Activated CD8-positive, alpha-beta memory T cell treated with anti-CD3 and anti-CD28 coated beads for 48 hours (primary cell): ENCODE measurements at places on chromosomes 11 and 22.
A peak's percentile ranks its signal among the peaks of the same experiment; 100 is the strongest.

- DNase-seq = no peak
Measured at GRCh38 chr22:48947636-48948035, 880.0 kb downstream of the BRD1 start.

DNA sequence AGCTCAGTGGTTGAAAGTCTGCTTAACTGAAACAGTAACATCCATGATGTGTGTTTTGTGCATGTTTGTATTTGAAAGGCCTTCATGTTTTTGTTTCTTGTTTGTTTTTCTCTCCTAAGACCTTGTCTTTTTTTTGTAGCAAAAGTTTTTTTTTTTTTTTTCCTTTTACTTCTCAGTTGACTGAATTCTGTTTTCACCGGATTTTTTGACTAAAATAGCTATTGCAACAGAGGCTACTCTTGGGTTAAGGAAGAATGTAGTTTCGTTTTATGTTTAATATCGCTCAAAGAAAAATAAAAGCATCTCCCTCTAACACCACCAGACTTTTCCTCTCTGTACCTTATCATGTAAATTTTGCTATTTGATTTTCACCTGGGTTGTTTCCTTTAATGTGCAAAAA, 15.1 kb downstream of the APOL6 start:
- DNase-seq = no peak

GRCh38 chr11:57057561-57057960, 68.8 kb downstream of the OR5AK2 start:
- no peak for DNase-seq

- DNase-seq = no peak
Measured at GRCh38 chr11:84924154-84924692, 702.9 kb downstream of the DLG2 start.

- DNase-seq = no peak
Measured at GRCh38 chr11:46413760-46414465, 22.3 kb upstream of the CHRM4 start.

DNA sequence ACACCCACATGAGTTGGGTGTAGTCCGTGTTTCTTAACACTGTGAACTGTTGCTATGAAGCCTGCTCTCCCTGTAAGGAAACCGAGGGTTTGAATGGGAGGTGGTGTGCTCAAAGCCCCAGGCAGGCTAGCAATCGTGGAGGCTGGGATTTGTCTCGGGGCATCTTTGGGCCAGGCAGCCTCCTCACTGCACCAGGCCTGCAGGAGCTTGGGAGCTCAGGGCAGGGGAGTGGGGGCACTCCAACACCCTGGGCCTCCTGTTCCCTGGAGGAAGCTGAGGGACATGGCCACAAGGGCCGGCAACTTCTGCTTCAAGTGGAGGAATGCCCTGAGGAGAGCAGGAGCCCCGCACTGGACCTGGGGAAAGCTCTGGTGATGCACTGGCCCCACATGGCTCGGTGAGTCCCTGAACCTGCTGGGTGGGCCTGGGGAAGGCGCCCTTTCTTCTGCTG, 164.7 kb upstream of the B3GAT1 start:
- no peak for DNase-seq

GRCh38 chr11:58654908-58655296, 32.4 kb downstream of the CNTF start:
- DNase-seq = no peak

DNA sequence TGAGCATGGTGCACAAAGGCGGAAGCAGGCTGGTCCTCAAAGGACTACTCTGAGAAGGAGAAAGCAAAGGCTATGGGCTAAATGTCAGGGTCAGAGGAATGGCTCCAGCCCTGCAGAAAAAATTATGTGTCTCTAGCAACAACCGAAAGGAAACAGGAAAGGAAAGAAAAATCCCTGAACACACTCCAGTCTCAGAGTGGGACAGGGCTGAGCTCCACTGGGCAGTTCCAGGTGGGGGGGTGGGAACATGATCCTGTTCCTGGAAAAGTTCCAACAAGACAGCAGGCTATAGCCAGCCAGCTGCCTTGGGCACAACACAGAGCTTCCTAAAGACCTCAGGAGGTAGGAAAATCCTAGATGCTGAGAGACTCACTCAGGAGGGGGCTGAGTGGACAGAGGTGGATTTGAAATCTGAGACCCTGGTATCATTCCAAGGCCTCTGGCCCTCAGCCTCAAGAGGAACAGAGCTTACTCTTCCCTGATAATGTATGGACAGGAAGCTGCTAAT, 1088.2 kb downstream of the TBC1D22A start:
- no peak for DNase-seq

- peak; percentile 63 for DNase-seq
Measured at GRCh38 chr11:47766509-47767227, 473 bp downstream of the FNBP4 start.

GRCh38 chr11:94558468-94558867, 8.7 kb upstream of the PIWIL4 start:
- DNase-seq = no peak

DNA sequence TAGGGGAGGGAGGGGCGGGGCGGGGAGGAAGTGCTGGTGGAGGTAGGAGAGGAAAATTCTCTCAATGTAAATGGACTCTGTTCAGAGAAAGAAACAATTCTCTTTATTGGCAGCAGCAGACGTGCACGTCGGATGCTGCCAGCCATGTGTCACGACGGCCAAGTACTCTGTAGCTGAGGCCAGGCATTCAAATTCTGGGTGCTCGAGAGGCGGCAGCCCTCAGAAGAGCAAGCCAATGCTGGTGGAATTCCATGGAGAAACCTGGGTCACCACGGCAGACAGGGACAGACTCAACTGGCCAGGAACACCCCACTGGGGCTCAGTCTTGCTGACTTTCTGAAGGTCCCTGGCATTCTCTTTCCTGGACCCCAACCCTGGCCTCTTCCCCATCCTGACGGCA, 90.8 kb downstream of the ABTB2 start:
- DNase-seq = no peak

- DNase-seq = no peak
Measured at GRCh38 chr11:19845626-19846025, 133.0 kb downstream of the NAV2 start.

GRCh38 chr11:62116451-62116850, 7.4 kb upstream of the INCENP start:
- DNase-seq = no peak

DNA sequence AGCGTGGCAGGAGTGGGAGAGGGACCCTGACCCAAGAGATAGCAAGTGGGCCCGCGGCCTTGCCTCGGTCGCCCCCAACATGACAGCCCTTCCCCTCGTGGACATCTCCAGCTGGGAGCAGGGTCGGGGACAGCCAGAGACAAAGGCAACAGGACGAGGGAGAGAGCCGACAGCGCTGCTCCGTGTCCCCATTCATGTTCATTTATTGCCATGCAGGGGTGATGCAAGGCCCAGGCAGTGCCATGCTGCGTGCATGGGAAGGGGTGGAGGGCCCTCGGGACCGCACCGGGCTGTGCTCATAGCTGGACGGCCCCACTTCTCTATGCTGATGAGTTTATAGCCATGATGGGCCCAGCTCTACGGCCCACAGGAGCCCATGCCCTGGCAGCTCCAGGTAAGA, 12.7 kb downstream of the MRPL23 start:
- DNase-seq = no peak

- DNase-seq = no peak
Measured at GRCh38 chr11:119446434-119446833, 23.5 kb upstream of the THY1 start.

- DNase-seq = no peak
Measured at GRCh38 chr11:83044958-83045712, 26.6 kb downstream of the RAB30 start.

GRCh38 chr11:111735262-111736116, 30.7 kb downstream of the PPP2R1B start:
- DNase-seq = no peak

DNA sequence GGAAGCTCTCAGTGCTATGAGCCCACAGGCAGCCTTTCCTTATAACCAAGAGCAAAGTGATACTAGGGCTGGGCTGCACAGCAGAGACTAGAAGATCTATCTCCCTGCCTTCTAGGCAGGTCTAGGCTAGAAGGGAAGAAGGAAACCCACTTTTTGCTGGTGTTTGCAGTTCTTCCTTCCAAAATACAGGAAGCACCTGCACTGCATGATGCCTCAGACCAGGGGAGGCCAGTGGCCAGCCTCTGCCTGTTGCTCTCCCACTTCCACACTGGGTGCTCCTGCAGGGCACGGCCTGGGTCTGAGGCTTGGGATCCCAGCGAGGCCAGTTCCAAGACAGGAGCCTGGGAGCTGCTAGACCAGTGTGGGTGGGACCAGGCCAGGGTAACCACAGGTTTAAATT, 6.0 kb upstream of the UCP3 start:
- no peak for DNase-seq

GRCh38 chr11:57143459-57143858, 38.3 kb upstream of the LRRC55 start:
- no peak for DNase-seq

- no peak for DNase-seq
Measured at GRCh38 chr22:42292732-42293520, 22.5 kb upstream of the TCF20 start.

- no peak for DNase-seq
Measured at GRCh38 chr11:95102733-95103132, 13.1 kb downstream of the ENDOD1 start.

DNA sequence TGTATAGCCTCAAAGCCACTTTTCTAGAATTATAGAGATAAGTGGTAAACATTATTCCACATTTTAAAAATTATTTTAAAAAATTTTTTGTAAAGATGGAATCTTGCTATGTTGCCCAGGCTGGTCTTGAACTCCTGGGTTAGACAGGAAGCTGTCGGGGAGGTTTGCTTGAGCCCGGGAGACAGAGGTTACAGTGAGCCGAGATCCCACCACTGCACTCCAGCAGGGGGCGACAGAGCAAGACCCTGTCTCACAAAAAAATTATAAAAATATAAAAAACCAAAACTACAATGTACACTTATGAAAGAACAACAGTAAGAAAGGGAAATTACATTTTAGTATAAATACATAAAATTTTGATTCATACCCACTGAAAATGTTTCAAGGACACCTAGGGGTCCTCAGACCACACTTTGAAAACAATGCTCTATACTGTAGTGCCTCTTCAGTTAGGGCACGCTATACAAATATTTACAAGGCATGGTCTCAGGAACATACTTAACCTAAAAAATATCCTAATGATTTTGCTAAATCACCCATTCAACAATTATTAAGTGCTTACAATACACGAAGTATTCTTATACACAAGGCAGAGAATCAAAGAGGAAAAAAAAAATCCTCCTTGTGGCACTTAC, 111.2 kb downstream of the MRTFA start:
- peak; percentile 28 for DNase-seq

GRCh38 chr11:1531449-1532013, 40.5 kb downstream of the DUSP8 start:
- no peak for DNase-seq

DNA sequence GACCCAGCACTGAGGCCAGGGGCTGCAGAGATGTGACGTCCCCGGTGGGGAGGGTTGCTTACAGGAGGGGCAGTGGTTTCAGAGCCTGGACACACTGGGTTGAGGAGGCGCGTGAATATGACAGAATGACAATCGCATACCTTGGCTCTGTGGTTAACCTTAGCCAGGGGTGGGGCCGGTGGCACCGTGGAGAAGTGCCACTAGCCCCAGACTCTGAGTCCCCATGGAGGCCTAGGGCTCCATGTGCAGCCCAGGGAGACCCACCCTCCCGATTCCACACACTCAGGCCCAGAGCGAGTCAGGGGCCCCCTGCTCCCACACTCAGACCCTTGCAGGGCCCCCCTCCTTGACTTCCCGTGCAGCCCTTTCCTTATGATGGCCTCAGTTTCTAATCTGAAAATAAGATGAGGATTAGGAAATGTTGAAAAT, 3.6 kb upstream of the ACR start:
- no peak for DNase-seq

DNA sequence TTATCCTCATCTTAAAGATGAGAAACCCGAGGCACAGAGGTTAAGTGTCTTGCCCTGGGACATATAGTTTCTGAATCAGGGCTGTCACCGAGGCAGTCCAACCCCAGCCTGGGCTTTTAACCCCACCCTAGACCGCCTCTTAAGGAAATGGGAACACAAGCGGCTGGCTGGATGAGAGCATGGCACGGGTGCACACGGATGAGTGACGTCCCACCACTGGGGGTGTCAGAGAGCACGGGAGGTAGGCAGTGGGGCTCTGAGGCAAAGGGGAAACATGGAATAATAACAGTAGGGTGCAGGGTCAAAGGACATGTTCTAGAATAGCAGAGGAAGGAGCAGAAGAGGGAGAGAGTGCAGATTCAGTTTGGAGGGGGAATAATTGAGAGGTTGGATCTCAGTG, 22.3 kb downstream of the PPFIBP2 start:
- DNase-seq = no peak

- DNase-seq = no peak
Measured at GRCh38 chr11:12496181-12497025, 119.0 kb downstream of the PARVA start.

GRCh38 chr22:46178755-46179505, 28.6 kb downstream of the PPARA start:
- no peak for DNase-seq

GRCh38 chr11:108635106-108635505, 29.8 kb upstream of the DDX10 start:
- DNase-seq = no peak

DNA sequence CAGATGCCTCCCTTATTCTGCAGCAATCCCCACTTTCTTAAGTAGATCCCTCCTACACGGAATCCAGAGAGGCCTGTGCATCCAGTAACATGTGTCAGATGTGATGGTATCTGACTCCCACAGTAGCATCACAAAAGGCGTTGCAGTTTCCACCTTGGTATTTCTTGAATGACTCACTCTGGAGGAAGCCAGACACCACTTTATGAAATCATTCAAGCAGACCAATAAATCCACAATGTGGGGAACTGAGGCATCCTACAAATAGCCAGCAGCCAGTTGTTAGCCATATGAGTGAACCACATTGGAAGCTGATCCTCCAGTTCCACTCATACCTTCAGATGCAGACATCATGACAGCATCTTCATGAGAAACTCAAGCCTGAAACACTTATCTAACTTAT, 798.1 kb downstream of the OPCML start:
- no peak for DNase-seq

DNA sequence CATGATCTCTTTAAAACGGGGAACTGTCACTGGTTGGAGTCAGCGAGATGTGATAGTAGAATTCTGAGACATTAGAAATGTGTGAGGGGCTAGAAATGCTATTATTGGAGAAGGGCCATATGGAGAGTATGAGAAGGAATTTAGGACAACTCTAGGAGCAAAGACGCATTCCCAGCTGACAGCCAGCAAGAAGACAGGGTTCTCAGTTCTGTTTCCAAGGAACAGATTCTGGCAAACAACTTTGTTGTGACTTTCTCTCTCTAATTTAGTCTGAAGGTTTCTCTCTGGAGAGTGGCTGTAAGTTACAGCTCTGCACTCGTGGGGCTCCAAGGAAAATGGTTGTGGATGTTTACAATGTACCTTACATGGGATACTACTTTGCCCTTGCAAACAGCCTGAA, 876.3 kb downstream of the FAM181B start:
- no peak for DNase-seq

GRCh38 chr11:116224154-116224888, 548.5 kb downstream of the BUD13 start:
- DNase-seq = no peak

GRCh38 chr11:44466531-44467205, 98.8 kb upstream of the CD82 start:
- DNase-seq = no peak
